CD14-positive monocyte (primary cell): ENCODE measurements at places on chromosomes 16 and 17.

DNA sequence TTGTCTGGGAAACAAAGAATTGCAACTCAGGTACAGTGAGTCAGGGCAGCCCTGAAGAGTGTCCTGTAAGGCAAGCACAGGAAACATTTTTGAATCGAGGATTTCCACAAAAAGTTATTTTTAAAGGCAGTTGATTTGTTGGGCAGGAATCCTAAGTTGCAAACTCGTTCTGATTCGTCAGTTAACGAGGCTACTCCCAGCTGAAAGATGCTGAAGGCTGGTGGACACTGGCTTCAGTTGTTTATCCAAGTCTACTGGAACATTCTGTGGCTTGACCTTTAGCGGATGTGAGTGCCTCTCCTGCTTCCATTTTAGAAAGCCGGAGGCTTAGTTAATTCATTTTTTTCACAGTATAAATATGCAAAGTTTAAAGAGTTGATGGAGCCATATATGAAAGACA is 84.2 kb downstream of the KCNJ12 start:
- peaks cover 12% of the 10 kb centered on the region for H3K4me1 ChIP-seq
- no peak overlapping the region for H3K4me3 ChIP-seq
- no peak overlapping the region for H3K27ac ChIP-seq
- H3K36me3 ChIP-seq = no peaks in the 10 kb centered on the region
- H3K27me3 ChIP-seq = peaks cover 4% of the 10 kb centered on the region

GRCh38 chr17:79556271-79556670 is 54.6 kb downstream of the RBFOX3 start:
- no peak overlapping the region for H3K27ac ChIP-seq
- H3K27me3 ChIP-seq = no peaks in the 10 kb centered on the region
- no peak overlapping the region for H3K4me3 ChIP-seq
- DNase-seq = no peak

- H3K4me1 ChIP-seq = no peaks in the 10 kb centered on the region
- H3K27ac ChIP-seq = no peak overlapping the region
Observed at GRCh38 chr17:6700948-6701307, 12.2 kb downstream of the SLC13A5 start.

GRCh38 chr16:72001180-72001874 is 1.1 kb upstream of the PKD1L3 start:
- no peaks in the 10 kb centered on the region for H3K27me3 ChIP-seq
- DNase-seq = no peak
- H3K36me3 ChIP-seq = no peaks in the 10 kb centered on the region
- H3K4me3 ChIP-seq = no peak overlapping the region
- H3K4me1 ChIP-seq = no peaks in the 10 kb centered on the region

DNA sequence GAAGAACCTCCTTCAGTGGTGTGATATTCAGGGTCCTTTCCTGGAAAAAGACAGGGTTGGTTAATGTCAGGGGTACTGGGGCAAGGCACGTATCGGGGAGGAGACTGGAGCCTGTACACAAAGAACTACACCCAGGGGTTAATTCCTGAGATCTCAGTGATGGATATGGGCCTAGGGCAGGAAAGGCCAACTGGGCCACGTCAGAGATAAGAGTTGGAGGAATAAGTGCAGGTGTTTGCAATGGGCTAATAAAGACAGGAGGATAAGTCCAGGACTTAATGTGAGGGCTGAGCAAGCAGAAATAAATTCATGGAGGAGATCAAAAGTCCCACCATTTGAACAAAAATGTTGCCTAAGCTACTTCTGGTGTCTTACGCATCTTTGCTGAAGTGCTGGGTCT is 10.4 kb upstream of the HERPUD1 start:
- no peak overlapping the region for H3K27ac ChIP-seq
- no peaks in the 10 kb centered on the region for H3K27me3 ChIP-seq
- no peak for DNase-seq
- no peak overlapping the region for H3K4me3 ChIP-seq
- no peaks in the 10 kb centered on the region for H3K36me3 ChIP-seq

- no peak overlapping the region for H3K27ac ChIP-seq
- no peak overlapping the region for H3K4me3 ChIP-seq
- peaks cover 18% of the 10 kb centered on the region for H3K4me1 ChIP-seq
- H3K27me3 ChIP-seq = no peaks in the 10 kb centered on the region
Observed at GRCh38 chr16:71555230-71555891, 21.5 kb downstream of the TAT start.

GRCh38 chr16:5062051-5062450 is 3.7 kb downstream of the C16orf89 start:
- peaks cover 7% of the 10 kb centered on the region for H3K4me1 ChIP-seq
- H3K27me3 ChIP-seq = no peaks in the 10 kb centered on the region
- no peak overlapping the region for H3K4me3 ChIP-seq
- H3K36me3 ChIP-seq = no peaks in the 10 kb centered on the region

DNA sequence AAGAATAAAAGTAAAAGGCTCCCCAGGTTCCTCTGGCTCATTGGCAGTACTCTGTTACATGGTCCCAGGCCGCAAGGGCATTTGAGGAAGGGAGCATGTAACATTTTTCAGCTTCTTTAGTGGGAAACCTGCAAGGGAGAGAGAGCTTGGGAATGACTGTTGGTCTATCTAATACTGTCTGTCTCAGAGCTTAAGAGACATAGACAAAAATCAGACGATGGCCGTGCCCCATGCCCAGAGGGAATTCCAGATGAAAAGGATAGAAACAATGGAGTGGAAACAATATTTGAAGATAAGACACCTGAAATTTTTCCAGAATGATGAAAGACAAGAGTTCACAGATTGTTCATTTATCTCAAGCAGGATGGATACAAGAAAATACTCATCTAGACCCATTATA is 48.1 kb upstream of the ADORA2B start:
- H3K27ac ChIP-seq = no peak overlapping the region
- H3K27me3 ChIP-seq = no peaks in the 10 kb centered on the region
- no peaks in the 10 kb centered on the region for H3K36me3 ChIP-seq
- no peak overlapping the region for H3K4me3 ChIP-seq
- no peak for DNase-seq

GRCh38 chr17:45584092-45585036 is 93.8 kb upstream of the PLEKHM1 start:
- peak overlapping the region; percentile 10 for H3K27ac ChIP-seq
- H3K27me3 ChIP-seq = no peaks in the 10 kb centered on the region
- no peaks in the 10 kb centered on the region for H3K36me3 ChIP-seq
- H3K4me1 ChIP-seq = peaks cover 29% of the 10 kb centered on the region
- DNase-seq = peak; percentile 20

DNA sequence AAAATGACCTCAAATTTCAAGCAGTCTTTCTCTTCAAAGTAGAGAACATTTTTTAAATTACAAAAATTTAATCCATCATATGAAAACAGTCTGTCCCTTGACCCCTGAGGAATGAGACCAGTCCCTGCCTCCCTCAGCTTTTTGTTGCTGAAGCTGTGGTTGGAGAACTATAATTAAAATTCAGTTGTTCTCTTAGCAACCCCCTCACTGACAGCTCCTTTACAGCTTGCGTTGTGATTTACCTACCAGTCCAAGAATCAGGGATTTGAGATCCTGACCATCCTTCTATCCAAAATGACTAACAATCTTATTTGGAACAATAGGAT is 29.8 kb downstream of the LYRM1 start:
- H3K27me3 ChIP-seq = no peaks in the 10 kb centered on the region
- no peak overlapping the region for H3K4me3 ChIP-seq
- no peak for DNase-seq
- no peaks in the 10 kb centered on the region for H3K4me1 ChIP-seq
- H3K36me3 ChIP-seq = no peaks in the 10 kb centered on the region

- no peaks in the 10 kb centered on the region for H3K4me1 ChIP-seq
- no peak for DNase-seq
- no peaks in the 10 kb centered on the region for H3K27me3 ChIP-seq
Observed at GRCh38 chr16:14501331-14502255, 128.5 kb downstream of the PARN start.

DNA sequence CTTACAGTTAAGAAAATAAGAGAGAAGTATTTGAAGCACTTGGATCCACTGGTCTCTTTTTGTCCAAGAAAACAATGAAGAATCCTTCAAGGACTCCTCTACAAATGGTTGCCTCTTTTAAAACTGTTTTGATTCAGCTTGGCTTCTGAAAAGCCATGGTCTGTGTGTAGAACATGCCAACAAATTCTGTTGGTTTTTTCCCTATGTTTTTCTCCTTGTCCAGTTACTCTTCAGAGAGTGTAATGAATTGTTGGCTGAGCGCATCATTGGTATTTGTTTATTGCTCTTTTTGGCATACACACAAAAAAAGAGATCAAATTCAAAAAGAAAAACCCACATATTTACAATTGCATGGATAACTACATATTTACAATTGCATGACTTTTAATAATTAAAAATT is at the start of gene ABCA10:
Gene ABCA10, minus strand, starts transcription at position 249 of the 400 bp plus-strand sequence. CDS start 3,466 bp downstream, outside the sequence.
- H3K27ac ChIP-seq = peak within 1 kb of the TSS; percentile 46
- DNase-seq = no peak
- H3K4me3 ChIP-seq = no peak within 1 kb of the TSS
- H3K36me3 ChIP-seq = no peaks in the 10 kb centered on the region
- H3K4me1 ChIP-seq = peaks cover 5% of the 10 kb centered on the region

- H3K36me3 ChIP-seq = peaks cover 94% of the 10 kb centered on the region
- H3K27me3 ChIP-seq = no peaks in the 10 kb centered on the region
- DNase-seq = no peak
- H3K4me1 ChIP-seq = peaks cover 6% of the 10 kb centered on the region
- no peak overlapping the region for H3K27ac ChIP-seq
Observed at GRCh38 chr16:85657996-85658395, 30.8 kb downstream of the GINS2 start.

DNA sequence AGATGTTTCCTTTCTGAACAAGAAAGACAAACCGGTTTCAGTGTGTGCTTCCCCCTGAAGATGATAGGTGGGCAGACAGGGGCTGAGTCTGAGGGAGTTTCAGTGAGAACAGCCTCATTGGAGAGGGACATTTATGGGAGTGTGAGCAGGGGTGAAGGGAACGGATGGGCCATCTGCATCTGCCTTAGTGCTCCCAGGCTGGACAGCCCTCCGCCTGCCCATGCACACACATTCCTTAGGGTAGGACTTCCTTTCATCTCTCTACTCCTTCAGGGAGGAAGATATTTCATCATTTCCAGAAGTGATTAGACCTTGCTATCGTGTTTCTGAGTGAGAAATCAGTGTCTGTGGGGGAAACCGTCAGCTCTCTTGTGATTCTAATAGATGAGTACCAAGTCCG is 3.8 kb downstream of the SHISA6 start:
- H3K4me1 ChIP-seq = no peaks in the 10 kb centered on the region
- peaks cover 12% of the 10 kb centered on the region for H3K27me3 ChIP-seq
- no peak overlapping the region for H3K27ac ChIP-seq
- no peaks in the 10 kb centered on the region for H3K36me3 ChIP-seq

GRCh38 chr17:27906623-27907022 is 13.5 kb upstream of the LYRM9 start:
- H3K27me3 ChIP-seq = no peaks in the 10 kb centered on the region
- DNase-seq = no peak
- no peaks in the 10 kb centered on the region for H3K4me1 ChIP-seq
- no peak overlapping the region for H3K27ac ChIP-seq

DNA sequence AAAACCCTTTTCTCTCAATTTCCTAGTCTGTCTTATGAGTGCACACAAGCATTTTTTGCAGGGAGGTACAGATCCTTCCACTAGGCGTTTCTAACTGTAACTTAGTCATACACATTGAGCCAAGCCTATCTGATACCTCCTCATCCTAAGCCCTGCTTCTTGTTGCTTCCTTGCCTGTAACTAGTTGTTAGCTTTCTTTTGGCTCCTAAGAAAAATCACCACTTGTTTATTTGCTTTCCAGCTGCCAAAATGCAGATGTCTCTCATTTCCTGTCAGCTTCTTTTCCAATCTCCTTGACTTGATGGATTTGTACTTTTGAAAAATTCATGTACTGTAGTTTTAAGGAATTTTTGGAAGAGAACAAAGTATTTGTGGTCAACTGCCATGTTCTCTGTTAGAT is 73.7 kb downstream of the TNRC6C start:
- H3K36me3 ChIP-seq = peaks cover 9% of the 10 kb centered on the region
- no peaks in the 10 kb centered on the region for H3K27me3 ChIP-seq
- no peak overlapping the region for H3K27ac ChIP-seq
- DNase-seq = no peak
- no peak overlapping the region for H3K4me3 ChIP-seq

DNA sequence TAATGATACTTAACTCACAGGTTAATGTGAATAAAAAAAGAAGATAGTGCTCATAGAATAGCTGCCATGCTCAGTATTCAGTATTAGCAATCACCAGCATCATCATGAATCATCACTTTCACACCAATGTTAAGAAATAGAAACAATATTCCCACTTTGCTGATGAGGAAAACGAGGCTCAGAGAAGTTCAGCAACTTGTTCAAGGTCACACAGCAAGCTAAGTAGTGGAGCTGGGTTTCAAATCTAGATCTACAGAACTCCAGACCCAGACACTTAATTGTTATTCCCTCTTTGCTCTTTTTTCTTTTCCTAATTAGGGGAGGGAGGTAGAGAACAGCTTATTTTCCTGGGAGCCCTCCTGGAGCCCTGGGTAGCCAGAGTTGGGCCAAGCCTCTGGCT is 22.9 kb downstream of the CLEC19A start:
- no peak for DNase-seq
- no peak overlapping the region for H3K4me3 ChIP-seq
- peaks cover 8% of the 10 kb centered on the region for H3K4me1 ChIP-seq
- H3K27ac ChIP-seq = no peak overlapping the region

GRCh38 chr16:77396461-77396860 is 38.4 kb downstream of the ADAMTS18 start:
- no peak overlapping the region for H3K4me3 ChIP-seq
- no peak for DNase-seq
- no peaks in the 10 kb centered on the region for H3K36me3 ChIP-seq
- no peaks in the 10 kb centered on the region for H3K4me1 ChIP-seq
